ENCODE measurements at places on chromosomes 7 and 10. TPM values are rescaled to one million over a fixed set of nuclear protein-coding genes. Genes with fewer than 3 reads are reported as not detected.

The ASB10 gene
- not detected for total RNA-seq

GRCh38 chr10:1661859-1662437 lies 75.4 kb downstream of the ADARB2 start:
- no peak for DNase-seq

- DNase-seq: no peak
These were observed 432.5 kb upstream of the PCDH15 start for GRCh38 chr10:55233505-55233904.

GRCh38 chr10:12195281-12195602 lies 449 bp downstream of the NUDT5 start:
- no peak for DNase-seq

The TMEM72 gene
- total RNA-seq: not detected

DNA sequence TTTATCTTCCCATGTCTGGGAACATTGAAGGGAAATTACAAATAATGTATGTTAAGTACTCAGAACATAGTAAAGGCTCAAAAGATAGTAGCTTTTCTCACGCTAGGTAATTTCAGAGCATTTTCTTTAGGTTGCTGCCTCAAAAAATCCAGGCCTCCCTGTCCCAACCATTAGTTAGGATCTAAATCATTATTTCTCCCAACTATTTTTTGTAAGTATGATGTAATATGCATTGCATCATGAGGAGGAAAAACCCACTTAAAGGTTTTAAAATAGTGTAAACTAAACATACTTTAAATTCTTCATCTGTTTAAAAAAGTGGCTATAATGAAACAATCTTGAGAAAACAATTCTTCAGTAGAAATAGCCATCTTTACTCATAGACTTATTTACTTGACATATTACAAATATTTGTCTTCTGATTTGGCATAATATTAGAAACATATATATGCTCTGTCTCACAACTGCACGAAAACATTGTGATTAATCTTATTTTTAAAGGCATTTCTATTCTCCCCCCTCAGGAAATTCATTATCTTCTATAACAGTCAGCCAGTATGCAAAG lies 329.3 kb downstream of the ELMO1 start:
- DNase-seq: no peak

The CDNF gene
- total RNA-seq: 0.29 TPM

DNA sequence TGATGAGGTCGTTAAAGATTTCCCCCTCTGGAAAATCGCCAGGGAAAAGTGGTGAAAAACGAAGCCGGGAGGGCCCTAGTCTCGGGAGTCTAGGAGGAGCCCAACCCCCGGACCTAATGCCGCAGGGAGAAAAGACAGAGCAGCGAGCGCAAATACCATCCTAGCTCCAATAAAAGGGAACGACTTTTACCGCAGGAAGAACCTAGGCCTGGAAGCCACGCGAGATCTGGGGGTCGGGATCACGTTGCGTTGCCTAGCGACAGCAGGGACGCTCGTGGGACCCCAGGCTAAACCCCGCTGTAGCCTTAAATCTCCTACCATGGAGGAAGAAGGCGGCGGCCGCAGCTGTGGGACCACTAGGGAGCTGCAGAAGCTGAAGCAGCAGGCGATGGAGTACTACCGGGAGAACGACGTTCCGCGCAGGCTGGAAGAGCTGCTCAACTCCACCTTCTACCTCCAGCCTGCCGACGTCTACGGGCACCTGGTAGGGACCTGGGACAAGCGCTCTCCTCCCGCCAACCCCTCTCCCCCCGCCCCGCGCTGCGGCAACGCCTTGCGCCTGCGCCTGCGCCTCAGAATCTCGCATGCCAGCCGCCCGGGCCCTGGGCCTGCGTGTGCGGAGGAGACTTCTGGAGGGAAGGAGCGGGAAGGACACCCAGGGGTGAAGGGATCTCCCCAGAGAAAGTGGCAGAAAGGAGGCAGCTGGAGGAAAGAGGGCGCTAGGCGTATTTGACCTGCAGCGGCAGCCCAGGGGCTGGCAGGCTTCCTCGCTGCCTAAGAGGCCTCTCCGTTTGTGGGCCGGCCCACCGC lies at the start of gene ENO4:
Gene ENO4 (plus strand): TSS at position 252 of the 810 bp plus-strand sequence. CDS start 68 bp downstream, at position 320.
- peak; percentile 80 for DNase-seq

DNA sequence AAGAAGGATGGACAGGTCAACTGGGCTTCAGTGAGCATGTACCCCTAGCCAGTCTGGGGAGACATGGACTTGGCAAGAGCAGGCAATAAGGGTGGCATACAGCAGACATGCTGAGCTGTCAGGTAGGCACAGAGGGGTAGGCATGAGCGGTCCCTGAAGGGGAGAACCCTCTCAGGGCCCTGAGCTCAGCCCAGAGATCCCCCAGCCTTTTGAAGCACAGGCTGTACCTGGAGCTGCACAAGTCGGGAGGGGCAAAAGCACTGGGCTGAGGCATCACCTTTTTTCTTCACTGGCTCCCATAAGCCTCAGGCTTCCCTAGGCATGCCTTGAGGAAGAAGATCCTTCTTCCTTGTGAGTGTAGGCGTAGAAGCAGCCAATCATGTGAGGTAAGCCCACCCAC lies 42.3 kb downstream of the ZNF727 start:
- DNase-seq: no peak

The CALCR gene
- not detected for total RNA-seq

- DNase-seq: no peak
These were observed 41.6 kb downstream of the ABLIM1 start for GRCh38 chr10:114616516-114616915.

DNA sequence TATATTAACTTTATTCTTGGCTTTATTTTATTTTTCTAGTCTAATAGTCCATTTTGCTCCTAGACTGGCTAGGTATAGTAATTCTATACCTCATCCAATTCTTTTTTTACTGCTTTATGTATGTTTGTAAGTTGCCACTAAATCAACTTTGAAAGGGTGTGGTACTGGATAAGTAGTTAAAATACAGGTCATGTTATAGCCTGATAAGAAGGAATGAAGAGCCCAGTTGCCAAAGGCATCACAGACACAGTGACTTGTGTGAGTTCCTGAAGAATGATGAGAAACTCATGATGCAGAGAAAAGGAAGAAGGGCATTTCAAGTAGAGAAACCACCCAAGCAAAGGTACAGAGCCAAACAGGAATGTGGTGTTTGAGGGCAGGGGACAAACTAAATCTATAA lies 27.3 kb downstream of the NAPEPLD start:
- DNase-seq: no peak

GRCh38 chr10:21926949-21927348 lies 76.6 kb downstream of the DNAJC1 start:
- DNase-seq: peak; percentile 86

DNA sequence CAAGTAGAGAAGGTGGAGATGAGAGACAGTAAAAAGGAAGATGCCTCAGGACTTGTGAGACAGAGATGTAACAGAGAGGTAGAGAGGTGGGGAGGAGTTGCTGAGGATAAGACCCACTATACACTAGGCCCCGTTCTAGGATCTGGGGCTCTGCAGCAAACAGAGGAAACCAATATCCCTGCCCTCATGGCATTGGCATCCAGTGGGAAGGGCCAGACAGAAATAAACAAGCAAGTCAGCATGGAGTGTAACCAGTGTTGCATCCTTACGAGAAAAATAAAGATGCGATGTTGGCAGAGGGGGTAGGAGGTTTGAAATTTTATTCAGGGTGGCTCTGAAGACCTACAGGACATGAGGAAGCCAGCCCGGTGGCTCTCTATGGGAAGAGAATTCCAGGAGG lies 22.0 kb upstream of the EEPD1 start:
- DNase-seq: no peak

DNA sequence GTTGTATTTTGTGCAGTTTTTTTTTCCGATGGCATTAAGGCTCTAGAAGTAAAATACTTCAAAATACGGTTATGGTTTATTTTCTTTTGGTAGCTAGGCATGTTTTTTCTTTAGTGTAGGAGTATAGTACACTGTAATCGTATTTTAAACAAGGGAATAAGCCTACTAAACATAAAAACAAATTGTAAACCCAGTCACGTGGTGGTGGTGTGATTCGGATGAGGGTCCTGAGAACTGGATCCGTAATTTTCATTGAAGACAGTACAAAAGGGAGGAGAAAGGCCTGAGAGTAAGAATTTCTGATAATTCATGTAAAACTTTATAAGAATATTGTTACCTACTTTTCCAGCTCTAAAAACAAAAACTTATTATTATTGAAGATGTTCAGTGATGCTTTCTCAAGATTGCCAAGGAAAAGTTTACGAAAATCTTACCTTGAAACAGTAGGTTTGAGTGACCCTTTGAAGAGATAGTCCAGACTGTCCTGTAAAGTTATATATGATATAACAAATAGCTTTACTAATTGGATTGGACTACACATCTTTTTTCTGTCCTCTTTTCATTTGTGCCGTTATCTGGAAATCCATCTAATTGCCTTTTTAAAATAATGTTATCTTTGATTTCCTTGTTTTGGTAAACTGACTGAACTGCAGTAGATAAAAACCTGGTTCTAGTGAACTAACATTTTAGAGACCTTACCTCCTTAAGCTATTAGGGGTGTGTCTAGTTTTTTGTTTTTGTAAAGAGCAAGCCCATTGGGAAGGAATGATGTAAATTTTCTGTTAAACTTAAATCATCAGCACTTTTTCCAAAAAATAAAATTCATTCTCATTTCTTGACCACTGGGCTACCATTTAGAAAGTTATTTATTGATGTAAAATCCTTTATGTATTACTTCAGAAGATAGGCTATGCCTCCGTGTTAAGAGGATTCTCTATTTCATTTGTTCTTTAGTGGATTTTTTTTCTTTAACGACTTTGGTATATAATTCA lies 1.0 kb upstream of the PBLD start:
- no peak for DNase-seq

GRCh38 chr10:63267414-63268148 lies 134.5 kb downstream of the NRBF2 start:
- peak; percentile 69 for DNase-seq

GRCh38 chr10:117621795-117622420 lies 79.4 kb downstream of the EMX2 start:
- DNase-seq: no peak

Data from RPMI7951 (cell line).